ENCODE measurements at places on chromosomes 1 and 21.

DNA sequence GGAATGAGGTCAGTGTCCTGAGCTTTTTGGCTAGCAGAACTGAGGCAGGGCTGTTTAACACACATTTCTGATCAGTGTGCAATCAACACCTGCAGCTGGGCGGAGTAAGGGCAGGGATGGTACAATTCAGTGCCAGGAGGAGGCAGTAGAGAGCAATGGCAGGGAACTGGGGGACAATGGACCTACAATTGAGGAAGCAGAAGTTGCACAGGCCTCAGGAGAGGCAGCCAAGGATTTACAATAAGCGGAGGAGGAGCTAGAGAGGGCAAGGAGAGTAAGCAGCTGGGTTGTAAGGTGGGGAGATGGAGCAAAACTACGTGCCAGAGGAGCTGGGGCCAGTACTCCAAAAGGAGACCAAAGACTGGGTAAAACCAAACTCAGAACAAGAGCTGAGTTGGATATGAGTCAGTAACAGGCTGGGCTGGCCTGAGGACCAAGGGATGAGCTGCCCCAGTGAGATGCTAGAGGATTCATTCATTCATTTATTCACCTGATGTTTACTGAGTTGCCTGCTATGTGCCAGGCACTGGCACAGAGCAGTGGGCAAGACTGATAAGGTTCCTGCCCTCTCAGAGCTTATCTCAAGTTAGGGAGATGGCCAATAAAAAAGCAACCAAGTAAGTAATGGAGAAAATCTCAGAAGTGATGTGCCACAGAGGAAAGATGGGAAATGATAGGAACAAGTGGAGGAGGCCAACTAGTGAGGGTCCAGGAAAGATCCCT lies 10.4 kb upstream of the GALE start:
- peak; percentile 60 for DNase-seq

- peak; percentile 19 for DNase-seq
These were observed 111.9 kb downstream of the PTPN14 start for GRCh38 chr1:214439352-214440119.

GRCh38 chr1:43705982-43706597 lies 1.2 kb upstream of the ST3GAL3 start:
- no peak for DNase-seq

GRCh38 chr1:7386226-7387052 lies 384.7 kb upstream of the VAMP3 start:
- DNase-seq, result no peak

DNA sequence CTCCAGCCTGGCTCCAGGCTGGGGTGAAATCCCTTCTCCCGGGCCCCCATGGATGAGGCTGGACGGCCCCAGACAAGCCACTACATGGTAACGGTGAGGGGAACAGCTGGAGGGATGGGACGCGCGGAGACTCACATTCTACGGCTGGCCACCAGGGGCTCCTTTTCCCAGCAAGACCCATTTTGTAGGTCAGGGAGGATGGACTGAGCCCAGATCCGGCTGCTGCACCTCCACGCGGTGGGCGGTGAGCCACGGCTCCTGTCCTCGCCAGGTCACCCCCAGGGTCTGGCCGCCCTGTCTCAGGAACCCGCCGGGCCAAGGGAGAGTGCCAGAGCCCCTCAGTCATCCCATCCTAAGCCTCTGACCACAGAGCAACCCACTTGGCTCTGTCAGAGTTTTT lies 75.0 kb upstream of the ACTRT2 start:
- DNase-seq, result no peak

- no peak for DNase-seq
These were observed 50.3 kb upstream of the MAP10 start for GRCh38 chr1:232754930-232755329.
